AG04449 (cell line): ENCODE measurements at places on chromosomes 12 and 14.

DNA sequence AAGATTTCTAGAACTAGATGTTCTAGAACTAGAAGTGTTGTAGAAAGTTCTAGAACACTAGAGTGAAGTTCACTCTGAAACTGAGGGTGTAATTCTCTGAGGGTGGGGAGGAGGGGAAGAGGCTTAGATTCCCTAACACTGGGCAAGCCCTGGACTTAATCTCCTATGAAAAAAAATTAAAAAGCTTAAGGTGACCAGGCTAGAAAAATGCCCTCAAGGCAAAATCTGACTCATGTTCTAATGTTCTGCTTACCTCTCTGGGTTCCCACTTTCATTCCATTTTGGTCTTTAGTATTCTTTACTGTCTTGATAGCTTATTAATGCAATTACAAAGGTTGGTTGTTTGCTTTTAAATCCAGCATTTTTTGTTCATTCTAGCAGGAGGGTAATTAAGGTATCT lies 101.5 kb downstream of the KICS2 start:
- no peak for DNase-seq

DNA sequence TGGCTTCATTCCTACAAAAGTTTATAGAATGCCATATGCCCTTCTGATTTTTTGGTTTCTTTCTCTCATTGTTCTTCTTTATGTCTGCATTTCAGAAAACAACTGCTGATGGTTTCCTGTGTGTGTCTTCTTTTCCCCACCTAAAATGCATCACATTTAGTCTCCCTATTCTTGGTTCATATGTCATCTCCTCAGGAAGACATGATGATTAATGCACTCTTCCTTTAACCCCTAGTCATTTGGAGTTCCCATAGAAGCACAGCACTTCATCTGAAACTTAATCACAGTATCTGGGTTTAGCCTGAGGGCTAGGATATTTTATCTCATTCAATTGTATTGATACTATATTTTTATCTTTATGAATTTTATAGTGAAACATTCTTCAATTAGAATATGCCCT lies 21.5 kb downstream of the GNPNAT1 start:
- DNase-seq = no peak

- DNase-seq = no peak
Measured at GRCh38 chr12:30462249-30462648, 233.4 kb downstream of the IPO8 start.

DNA sequence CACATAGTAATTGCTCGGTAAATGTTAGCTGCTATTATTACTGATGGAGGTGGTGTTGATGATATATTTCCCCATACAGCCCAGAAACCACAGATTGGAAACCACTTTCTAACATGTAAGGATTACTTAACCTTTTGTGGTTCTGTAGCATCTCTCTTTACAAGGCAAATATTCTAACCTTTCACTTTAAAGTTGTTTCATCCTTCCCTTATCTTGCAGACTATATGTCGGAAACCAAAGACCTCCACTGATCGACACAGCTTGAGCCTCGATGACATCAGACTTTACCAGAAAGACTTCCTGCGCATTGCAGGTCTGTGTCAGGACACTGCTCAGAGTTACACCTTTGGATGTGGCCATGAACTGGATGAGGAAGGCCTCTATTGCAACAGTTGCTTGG lies 75.8 kb downstream of the FRMD6 start:
- DNase-seq = no peak

DNA sequence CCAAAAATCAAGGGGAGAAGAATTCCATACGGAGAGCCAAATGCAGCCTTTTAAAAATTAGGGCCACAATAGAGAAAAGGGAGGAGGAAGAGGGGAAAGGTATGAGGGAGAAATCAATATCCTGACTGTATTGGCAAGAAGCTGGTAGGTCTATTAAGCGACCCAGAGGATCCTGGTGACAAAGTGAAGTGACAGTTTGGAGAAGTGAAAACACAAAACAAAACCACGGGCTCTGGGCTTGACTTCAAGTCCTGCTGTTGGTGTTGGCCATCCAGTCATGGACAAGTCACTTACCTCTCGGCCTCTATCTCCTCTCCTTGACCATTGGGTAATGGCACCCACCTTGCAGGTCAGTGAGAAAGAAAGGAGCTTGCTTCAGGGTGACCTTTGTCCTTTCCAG lies 47.0 kb upstream of the KCNA5 start:
- no peak for DNase-seq

DNA sequence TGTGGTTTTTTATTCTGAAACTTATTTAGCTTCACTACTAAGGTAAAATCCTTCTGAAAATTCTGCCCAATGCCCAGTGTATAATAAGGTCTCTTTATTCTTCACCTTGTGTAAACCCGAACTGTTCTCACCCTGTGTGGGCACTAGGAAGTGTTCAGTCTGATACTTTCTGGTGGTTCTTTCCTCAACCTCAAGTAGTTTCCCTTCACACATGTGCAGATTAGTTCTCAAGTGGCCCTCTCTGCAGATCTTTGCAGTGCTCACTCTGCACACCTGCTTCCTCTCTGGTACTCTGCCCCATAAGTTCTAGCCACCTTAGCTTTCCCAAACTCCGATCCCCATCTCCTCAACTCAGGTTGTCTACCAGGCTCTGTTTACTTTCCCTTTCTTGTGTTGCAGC lies 61.6 kb downstream of the RAD51B start:
- no peak for DNase-seq

DNA sequence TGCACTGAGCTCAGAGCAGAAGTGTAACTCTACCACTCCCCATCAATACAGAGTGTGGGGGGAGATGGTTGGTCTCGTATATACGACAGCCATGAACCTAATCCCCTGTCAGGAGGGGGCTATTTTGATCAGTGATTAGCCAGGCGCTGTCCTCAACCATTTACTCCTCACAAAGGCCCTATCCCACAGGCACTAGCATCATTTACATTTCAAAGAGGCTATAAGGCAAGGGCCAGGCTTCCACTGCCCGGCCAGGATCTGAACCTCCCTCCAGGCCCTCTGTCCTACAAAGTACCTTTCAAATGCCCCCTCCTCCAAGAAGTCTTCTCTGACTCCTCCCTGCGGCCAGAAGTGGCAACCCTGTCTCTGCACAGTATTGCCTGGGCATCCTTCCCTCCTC lies 74.7 kb downstream of the ITPK1 start:
- no peak for DNase-seq

- no peak for DNase-seq
Measured at GRCh38 chr14:100638211-100638855, 51.1 kb upstream of the BEGAIN start.

DNA sequence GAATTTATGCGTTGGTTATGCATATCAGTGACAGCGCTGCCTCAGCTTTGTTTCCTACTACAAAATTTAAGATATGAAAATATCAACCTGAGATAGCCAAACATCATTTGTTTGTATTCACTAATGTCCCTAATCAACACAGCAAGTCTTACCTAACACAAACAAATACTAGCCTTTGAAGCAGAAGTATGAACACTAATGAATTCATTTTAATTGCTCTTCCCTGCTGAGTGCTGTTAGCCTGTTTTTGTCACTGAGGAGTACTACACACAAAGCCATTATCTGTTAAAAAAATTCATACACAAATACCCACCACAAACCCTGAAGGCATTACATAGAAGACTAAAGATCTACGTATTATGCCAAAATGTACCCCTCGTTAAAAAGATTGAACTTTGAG lies 150.8 kb downstream of the HELB start:
- DNase-seq = no peak

GRCh38 chr12:95784915-95785314 lies 5.6 kb downstream of the NTN4 start:
- DNase-seq = no peak

DNA sequence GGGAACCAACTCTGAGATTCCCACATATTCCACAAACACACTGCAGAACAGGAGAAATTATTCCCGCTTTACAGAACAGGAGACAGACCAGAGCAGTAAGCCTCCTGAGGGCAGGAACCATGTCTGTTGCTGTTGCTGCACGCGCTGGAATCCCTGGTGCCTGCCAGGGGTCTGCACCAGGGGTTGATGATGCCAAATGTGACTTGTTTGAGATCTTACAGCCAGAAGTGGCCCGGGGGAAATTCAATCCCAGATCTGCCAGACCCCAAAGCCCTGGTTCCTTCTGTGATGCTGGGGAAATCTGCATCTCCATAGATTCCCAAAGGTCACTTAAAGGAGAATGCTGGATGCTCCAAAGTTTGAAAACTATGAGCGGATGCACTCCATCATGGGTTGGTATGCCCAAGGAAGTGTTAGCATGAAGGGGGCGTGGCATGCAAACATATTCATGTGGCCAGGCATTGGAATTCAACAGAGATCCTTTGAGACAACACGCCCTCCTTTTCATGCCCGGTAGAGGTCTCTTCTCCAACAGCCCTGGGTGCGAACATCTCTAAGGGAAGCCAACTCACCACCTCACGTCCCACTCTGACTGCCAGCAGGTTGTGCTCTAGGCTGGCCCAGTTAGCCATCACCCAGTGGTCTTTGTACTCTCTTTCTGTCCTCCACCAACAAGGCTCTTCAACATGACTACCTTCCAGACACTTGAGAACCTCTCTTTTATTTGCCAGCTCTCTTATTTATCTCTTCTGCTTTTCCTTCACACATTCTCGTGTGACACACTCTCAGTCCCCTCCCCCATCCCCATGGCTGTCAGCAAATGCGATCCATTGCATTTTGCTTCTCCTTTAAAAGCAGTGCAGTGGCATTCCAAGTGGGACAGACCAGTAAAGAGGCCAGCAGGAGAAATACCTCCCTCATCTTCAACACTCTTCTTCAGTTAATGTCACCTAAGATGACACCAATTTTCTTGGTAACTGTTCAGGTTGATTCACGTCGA lies 131.3 kb downstream of the ZFP36L1 start:
- no peak for DNase-seq

GRCh38 chr12:57498571-57498970 lies 10.7 kb downstream of the MARS1 start:
- DNase-seq = no peak

DNA sequence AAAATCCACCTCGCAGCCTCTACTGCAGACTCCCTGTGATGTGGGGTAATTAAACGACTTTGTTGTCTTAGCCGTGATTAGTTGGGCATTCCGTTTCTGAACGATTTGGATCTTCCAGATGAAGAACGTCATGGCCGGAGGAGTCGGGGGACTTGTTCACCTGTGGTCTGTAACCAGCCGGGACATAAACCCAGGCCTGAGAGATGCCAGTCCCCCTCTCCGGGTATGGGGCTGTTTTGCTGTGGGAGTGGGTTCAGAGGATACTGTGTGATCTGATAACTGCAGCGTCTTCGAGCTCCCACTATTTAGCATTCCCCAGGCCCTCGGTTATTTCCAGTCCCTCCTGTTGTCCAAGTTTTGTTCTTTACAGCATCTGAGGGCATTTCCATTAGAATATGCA lies 96.1 kb downstream of the PIWIL1 start:
- DNase-seq = no peak

DNA sequence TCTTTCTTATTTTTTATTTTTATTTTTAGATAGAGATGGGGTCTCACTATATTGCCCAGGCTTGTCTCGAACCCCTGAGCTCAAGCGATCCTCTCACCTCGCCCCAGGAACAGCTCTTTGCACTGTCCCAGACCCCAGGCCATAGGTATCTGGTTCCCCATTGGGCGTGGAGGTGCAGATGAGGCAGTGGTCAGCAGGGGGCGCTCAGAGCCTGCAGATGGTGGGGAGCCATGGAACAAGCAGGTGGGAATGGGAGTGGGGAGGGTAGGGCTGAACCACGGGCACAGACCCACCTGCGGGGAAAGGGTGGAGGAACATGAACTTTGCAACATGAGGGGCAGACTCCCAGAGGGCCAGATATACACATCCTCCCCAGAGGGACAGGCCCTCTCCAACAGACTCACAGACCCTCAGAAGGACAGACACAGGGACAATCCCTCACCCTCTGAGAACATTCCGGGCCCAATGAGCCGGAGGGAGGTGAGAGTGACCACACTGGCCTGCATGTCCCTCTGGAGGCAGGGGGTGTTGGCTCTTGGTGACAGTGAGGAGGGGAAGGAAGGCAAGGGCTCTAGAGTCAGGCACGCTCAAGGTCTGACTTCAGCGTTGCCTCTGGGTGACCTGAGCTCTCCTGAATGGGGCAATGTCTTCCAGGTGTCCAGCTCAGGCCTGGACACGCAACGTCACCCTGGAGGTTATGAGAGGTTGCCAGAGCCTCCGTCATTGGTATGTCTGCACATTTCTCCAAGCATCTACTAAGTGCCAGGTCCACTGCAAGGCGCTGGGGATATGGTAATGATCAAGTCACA lies 34.9 kb downstream of the KRT80 start:
- no peak for DNase-seq

- DNase-seq = no peak
Measured at GRCh38 chr12:105106621-105107020, 910 bp upstream of the WASHC4 start.

- DNase-seq = no peak
Measured at GRCh38 chr12:90999966-91000365, 4.8 kb downstream of the EPYC start.

DNA sequence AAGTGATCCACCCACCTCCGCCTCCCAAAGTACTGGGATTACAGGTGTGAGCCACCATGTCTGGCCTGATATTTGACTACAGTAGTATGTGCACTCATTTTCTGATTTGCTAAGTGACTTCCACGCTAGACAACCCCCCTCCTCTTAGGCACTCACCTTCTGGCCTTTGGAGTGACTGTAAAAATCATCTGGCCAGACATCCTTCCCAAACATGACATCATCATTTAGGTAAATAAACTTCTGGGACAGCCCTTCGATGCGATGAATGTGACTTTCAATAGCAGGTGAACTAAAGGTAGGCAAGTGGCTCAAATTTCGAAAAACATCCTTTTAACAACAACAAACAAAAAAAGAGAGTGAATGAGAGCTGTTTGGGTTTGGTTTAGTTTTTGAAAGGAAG lies 30.6 kb upstream of the SYCP3 start:
- DNase-seq = no peak

DNA sequence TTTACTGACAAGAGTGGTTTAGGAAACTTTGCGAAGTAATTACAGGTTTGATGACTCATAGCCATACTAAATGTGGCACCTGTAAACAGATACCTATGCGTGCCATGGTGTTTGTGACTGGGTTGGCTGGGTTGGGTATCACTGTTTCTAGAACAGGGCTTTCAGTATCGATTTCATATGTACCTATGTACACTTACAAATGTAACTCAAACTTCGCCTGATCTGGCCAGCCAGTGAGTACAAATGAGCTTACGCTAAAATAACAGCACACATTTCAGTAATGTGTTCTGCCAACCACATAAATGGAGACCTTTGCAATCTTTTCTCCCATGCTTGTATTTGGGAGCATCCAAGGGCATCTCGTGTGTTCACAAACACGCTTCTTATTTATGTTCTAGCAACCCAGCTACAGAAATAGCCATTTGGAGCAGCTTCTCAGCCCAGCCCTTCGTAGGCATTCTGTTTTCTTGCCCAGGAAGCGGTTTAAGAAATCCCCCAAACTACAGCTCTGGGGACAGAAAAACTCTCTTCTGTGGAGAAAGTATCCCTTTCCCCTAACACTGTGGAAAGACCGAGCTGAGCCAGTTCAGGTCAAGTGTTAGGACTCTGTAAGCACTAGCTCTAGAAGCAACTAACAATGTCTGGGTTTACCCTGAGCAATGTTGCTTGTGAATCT lies 42.3 kb upstream of the MDM1 start:
- no peak for DNase-seq
